ENCODE measurements at places on chromosomes 3 and 15. TPM values are rescaled to one million over a fixed set of nuclear protein-coding genes. Genes with fewer than 3 reads are reported as not detected.
A peak's percentile ranks its signal among the peaks of the same experiment; 100 is the strongest.

Gene CCDC54
- not detected for total RNA-seq

Gene ZBBX
- not detected for total RNA-seq

- H3K27me3 ChIP-seq: no peaks in the 10 kb centered on the region
- no peaks in the 10 kb centered on the region for H3K4me1 ChIP-seq
- DNase-seq: no peak
- no peaks in the 10 kb centered on the region for H3K36me3 ChIP-seq
- no peak overlapping the region for H3K4me3 ChIP-seq
These were observed 98.0 kb upstream of the LIMD1 start for GRCh38 chr3:45496555-45496954.

GRCh38 chr3:12002912-12003311 lies 1.3 kb upstream of the SYN2 start:
- H3K27me3 ChIP-seq: peaks cover 10% of the 10 kb centered on the region
- H3K4me3 ChIP-seq: no peak overlapping the region
- no peak overlapping the region for H3K27ac ChIP-seq

GRCh38 chr15:45134682-45135604 lies 5.1 kb downstream of the DUOX1 start:
- H3K4me1 ChIP-seq: no peaks in the 10 kb centered on the region
- H3K36me3 ChIP-seq: no peaks in the 10 kb centered on the region
- peak overlapping the region; percentile 21 for H3K4me3 ChIP-seq
- peak; percentile 79 for DNase-seq
- H3K27ac ChIP-seq: no peak overlapping the region
- H3K27me3 ChIP-seq: no peaks in the 10 kb centered on the region

Measured in pancreas (tissue), 10 donors.